ENCODE measurements at places on chromosomes 12 and 14.

DNA sequence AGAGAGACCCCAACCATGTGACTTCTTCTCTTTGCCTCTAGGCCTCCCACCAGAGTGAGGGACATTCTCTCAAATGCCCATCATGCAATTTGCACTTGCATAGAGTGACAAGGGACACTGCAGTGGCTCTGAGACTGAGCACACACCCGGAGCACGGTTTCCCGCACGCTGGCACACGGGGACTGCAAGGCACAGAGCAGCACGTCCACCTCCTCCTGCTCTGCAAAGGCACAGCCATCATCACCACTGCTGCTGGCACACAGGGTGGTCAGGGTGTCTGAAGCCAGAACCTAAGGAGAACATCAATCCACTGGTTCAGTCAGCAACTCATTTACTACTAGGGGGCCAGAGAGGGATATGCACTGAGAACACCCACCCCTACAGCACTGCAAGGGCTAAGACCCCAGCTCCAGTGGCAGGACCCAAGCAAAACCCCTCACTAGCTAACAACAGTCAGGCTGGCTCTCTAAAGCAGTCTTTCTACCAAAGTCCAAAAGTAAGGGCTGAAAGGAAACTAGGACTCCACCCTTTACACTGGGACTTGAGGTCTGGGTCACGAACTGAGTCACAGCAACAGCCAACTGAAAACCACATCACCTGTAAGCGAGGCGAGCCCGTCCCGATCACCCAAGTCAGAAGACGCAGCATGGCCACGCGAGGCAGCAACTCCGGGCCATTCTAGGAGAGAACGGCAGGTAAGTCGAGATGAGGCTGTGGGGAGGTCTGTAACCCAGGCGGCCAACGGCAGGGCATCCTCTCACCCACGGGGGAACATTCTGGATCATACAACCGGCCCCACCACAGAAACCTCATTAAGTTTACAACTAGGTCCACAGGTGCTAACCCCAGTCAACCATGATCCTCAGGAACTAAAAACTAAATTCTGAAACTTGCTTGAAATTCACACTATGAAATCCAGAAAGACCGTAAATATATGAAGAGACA, 37.9 kb downstream of the GCN1 start:
- no peak for DNase-seq

DNA sequence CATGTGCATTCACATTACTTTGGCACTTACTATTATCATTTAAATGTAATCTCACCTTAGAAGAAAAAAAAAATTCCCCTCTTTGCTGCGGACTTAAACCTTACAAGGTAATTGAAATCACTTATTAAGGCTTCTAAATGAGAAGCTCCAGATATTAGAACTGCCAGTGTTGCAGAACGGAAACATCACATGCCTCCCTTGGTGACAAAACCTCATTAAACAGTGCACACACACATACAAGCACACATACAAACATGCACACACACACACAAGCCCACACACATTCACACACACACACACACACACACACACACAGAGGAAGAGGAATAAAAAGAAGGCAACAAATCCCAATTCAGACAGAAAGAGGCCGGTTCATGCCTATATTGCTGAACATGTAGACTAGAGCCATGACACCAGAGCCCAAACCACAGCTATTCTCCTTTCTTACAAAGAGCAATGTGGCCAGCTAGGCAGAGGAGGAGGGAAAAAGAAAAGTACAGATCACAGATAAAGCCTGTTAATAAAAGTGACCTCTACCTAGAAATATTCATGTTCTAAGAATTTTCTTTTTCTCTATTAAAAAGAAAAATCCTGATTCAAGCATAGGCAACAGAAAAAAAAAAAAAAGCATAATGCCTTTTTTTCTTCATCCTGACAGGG, 405.2 kb upstream of the FLRT2 start:
- DNase-seq = no peak

GRCh38 chr14:38951451-38951850, 151.6 kb downstream of the SEC23A start:
- DNase-seq = no peak

DNA sequence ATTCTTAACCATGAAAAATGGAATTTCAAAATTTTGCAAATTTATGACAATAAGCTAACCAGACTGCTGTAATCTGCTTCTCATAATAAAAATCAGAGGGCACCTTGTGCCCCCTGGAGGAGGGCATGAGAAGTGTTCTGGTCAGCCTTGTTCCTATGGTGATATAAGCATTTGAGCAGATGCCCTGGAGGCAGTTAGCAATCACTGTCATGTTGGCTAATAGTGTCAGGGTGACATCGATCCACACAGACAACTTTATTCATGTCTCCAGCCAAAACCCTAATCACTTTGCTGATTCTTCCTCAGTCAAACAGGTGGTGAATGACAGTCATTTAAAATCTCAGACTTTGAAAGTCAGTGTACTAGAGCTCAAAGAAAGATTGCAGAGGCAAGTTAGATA, 943.0 kb downstream of the GALC start:
- DNase-seq = peak; percentile 18

DNA sequence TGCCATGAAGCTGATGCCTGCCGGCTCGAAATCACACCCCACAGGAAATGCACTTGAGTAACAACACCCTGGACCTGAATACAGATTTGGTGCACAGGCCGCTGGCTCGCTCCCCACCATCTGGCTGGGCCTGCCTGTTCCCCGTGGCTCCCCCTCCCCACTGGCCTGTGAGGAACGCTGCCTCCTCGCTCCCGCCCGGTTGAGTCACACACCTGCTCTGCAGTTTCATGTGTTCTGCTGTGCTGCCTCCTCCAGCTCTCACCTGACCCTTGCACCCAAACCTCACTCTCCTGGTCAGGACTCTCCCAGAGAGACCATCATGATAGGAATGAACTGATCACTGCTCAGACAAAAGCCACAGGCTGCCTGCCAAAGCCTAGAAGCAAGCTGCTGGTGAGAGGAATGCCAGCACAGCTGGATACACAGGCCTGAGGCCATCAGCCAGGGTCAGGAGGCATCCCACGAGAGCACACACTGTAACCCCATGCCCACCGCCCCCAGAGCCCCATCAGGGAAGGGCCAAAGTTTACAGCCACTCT, 3.8 kb upstream of the SIVA1 start:
- no peak for DNase-seq

GRCh38 chr12:30823156-30823699, 68.5 kb upstream of the CAPRIN2 start:
- DNase-seq = no peak

GRCh38 chr12:29519585-29520182, 22.2 kb upstream of the OVCH1 start:
- DNase-seq = peak; percentile 4

- DNase-seq = no peak
Observed at GRCh38 chr14:65318636-65319506, 93.7 kb upstream of the FUT8 start.

DNA sequence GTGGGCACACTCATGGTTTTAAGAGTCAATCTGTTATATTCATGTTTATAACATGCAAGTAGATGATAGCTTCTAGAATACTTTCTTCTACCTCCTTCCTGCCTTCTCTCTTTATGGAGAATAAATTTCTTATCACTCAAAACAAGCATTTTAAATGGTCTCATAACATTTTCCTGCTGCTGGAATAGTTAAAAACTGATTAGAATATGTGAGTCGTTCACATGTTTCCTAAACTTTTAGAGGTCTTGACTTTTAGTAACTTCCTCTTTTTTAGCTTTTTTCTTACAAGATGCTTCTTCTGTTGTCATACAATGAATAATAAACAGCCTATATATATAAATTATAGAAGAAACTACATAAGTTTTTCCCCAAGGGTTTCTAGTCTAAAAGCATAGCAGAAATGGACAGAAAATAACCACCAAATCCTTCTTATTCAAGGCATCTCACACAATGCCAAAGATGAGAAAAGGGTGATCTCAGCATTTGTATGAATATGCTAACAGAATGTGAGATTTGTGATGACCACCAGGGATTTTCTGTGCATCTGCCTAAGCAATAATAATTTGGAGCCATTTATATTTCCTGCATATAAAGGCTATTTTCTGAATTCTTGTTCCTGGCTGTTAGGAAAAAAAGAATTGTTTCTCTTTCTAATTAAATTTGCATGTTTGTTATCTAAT, 127.8 kb downstream of the DAAM1 start:
- DNase-seq = no peak

DNA sequence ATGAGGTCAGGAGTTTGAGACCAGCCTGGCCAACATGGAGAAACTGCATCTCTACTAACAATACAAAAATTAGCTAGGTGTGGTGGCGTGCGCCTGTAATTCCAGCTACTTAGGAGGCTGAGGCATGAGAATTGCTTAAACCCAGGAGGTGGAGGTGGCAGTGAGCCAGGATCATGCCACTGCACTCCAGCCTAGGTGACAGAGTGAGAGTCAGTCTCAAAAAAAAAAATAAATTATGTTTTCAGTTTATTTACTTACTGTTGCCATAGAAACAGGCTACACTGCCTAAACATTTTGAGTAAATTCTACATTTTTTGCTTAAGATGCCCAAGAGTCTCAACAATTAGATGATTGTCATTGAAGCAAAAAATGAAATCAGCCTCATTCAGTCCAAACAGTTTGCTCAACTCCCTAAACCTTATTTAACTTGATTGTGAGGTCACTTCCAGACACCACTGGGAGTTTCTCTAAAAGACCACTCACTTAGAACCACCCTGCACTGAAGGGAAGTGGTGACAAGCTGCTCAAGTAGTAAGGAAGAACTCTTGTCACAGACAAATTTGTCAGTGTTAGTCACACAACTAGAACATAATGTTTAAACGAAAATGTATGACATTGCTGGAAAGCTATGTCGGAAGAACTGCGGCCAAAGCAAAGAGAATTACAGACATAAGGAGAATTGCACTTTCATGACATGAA, 9.8 kb upstream of the GNPNAT1 start:
- DNase-seq = peak; percentile 53

DNA sequence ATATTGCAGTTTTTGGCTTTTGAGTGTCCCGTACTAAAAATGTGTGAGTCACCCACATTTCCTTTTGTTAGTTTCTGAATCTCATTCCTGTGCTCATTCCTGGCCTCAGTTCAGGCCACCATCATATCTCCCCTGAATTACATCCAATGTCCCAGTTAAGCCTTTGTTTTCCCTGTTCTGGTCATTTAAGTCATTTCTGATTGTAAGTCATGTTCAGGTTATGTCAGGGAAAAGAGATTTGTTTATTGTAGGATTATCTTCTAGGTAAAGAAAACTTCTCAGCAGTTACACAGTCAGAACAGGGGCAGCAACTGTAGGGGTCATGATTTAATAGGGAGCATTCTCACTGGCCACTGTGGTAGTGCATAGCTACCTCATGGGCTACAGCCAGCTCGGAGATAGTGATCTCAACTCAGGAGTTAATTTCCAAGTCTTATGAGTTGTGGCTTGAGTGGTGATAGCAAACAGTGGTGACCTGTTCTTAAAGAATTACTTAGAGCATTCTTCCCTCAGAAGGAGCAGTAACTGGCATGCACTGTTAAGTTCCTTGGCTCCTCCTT, 6.7 kb downstream of the DDX47 start:
- DNase-seq = peak; percentile 70

DNA sequence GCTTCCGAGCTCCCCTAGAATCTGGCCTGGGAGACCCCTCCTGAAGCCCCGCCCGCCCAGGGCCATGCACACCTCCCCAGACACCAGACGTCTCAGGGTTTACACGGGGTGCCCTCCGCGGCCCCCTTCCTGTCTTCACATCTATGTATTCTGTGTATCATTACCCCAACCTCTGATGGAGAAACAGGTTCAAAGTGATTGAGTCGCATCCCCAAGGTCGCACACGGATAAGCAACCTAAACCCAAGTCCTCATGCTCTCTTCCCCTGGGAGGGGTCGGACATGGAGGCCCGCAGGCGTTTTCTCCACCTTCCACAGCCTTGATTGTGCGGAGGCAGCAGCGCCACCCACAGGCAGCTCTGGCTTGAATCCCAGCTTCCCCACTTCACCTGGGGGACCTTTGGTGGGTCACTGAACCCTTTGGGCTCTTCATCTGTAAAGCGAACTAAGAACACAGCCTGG, 237.3 kb downstream of the BCL11B start:
- DNase-seq = no peak

DNA sequence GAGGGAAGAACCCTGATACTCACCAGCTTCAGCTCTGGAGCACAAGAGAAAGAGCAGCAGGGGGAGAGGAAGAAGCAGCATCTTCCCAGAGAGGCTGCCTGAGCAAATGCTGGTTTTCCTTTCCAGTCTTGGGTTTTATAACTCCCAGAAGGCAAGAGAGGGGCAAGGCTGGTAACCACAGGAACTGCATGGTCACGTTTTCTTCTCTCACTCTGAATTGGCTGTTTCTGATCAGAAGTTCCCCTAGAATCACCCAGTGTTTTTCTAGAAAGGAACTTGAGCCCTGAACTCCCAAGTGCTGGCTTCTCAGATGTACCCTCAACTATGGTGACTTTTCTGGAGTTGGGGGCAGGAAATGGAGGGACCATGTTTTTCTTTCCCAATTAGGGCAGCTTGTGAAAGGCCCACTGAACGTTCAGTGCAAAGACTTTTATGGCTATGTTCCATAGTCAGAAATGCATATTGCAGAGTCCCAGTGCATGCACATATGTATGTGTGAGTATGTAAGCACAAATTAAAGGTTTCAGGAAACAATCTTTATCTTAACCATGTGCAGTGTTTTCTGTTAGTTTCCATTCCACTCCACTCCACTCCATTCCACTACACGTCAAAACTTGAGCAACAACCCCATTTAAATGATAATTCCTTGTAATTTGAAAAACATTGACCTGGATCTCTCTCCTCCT, at the start of gene CMA1:
TSS of gene CMA1 (minus strand) at position 111 of the 686 bp plus-strand sequence. CDS start at position 81, 30 bp downstream.
- DNase-seq = no peak
